ENCODE measurements at places on chromosomes 12 and 14. TPM values are rescaled to one million over a fixed set of nuclear protein-coding genes. Genes with fewer than 3 reads are reported as not detected.

Gene KCNC2
- not detected for total RNA-seq

Gene FAM181A
- total RNA-seq, result not detected

Gene ETFRF1
- 20.6 TPM for total RNA-seq

Gene PZP
- not detected for total RNA-seq

Gene RAD9B
- 5.5 TPM for total RNA-seq

Gene DNAH10
- total RNA-seq, result 0.82 TPM

Gene KRT73
- not detected for total RNA-seq

Gene ZFHX2
- 0.41 TPM for total RNA-seq

Gene GPR137C
- total RNA-seq, result 0.49 TPM

Gene PLCZ1
- 0.18 TPM for total RNA-seq

Gene COCH
- not detected for total RNA-seq

Gene CABP1
- total RNA-seq, result 0.54 TPM

Gene DIABLO
- 50.0 TPM for total RNA-seq

Gene TMEM229B
- total RNA-seq, result 0.81 TPM

Gene KLHL33
- total RNA-seq, result 0.18 TPM

Gene ACOT6
- total RNA-seq, result not detected

Gene BCAT1
- 186 TPM for total RNA-seq

Gene CLEC9A
- total RNA-seq, result not detected

Gene KRT84
- total RNA-seq, result not detected

Gene PTHLH
- total RNA-seq, result 1.6 TPM

Gene ACSS3
- 24.5 TPM for total RNA-seq

Gene TCL1A
- total RNA-seq, result not detected

Gene CELA1
- not detected for total RNA-seq

Gene HOXC10
- not detected for total RNA-seq

Gene GLT1D1
- total RNA-seq, result not detected
